ENCODE measurements at places on chromosomes 13 and 19.

DNA sequence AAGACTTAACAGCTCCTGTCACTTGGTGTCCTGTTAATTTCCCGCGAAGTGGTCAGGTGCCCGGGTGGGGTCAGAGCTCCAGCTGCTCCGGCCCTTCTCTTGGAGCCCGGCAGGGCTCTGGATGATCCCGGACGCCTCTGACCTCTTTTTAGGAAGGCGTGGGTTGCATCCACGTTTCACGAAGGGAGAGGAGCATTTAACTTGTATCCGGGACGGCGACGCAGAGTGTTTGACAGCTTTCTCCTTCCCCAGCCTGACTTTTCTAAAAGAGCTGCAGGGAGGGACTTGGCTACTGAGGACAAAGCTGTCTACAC lies 656 bp downstream of the ZNF155 start:
- DNase-seq = peak; percentile 11

GRCh38 chr13:85717921-85718320 lies 81.3 kb downstream of the SLITRK6 start:
- DNase-seq = no peak

GRCh38 chr13:78376033-78376432 lies 227.3 kb downstream of the POU4F1 start:
- DNase-seq = no peak

DNA sequence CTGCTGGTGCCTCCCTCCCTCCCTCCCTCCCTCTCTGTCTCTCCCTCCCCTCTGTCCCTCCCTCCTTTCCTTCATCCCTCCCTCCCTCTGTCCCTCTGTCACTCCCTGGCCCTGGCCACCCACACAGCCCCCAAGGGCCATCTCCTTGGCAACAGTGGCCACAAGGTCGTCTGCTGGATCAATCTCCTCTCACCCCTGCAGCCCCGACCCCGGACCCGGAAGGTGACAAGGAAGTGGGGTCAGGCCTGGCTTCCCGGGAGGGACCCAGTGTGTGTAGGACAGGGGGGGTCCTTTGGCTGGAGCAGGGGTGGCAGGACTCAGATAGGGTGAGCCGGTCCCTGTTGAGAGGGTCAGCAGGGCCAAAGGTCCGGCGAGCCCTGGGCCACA lies 21.9 kb upstream of the TCF3 start:
- DNase-seq = no peak

GRCh38 chr19:33769208-33769607 lies 27.5 kb upstream of the KCTD15 start:
- no peak for DNase-seq

GRCh38 chr13:29038700-29039099 lies 218.6 kb downstream of the MTUS2 start:
- DNase-seq = no peak

- no peak for DNase-seq
Measured at GRCh38 chr13:31815361-31816144, 76.2 kb downstream of the RXFP2 start.

- no peak for DNase-seq
Measured at GRCh38 chr19:47820410-47820809, 1.3 kb upstream of the CRX start.

GRCh38 chr13:105565136-105565727 lies 970.2 kb downstream of the EFNB2 start:
- DNase-seq = peak; percentile 26

DNA sequence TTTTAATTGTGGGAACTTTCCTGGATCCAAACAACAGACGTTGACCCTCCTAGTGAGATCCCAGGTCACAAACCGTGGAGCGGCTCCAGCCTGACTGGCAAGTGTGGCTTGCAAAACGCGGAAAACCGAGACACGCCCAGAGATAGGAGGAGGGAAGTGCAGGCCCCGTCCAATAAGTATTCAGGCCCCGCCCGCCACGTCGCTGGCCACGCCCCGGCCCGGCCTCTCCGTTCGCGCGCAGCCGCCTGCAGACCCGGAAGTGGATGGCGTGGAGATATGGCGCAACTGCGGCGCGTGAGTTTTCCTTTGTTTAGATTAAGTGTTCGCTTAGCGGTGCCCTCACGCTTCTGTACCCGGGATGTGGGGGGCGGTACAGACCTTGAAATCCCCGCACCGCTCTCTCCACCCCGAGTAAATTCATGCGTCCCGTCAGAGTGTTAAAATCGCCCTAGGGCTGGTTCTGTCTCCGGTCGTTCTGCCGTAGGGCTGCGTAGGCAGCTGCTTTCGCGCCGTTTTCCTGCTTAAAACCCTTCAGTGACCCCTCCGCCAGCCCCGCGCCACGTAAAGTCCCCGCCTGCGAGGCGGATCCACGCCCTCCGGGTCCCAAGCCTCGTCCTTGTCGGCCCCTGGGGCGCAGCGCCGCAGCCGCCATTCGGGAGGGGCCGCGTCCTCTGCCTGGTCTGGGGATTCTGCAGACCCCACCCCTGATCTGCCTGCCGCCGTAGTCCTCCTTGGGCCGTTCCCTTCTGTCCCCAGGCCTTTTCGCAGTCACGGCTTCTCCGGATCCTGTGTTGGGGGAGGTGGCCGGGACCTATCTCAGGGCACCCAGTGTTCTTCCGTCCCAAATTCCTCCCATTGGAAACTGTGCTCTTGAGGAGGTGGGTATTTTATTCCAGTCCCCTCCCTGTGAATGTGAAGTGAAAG lies at the start of gene ZNF766:
TSS of gene ZNF766 (plus strand) at position 250 of the 924 bp plus-strand sequence. CDS start at position 277, 27 bp downstream.
- peak; percentile 96 for DNase-seq

DNA sequence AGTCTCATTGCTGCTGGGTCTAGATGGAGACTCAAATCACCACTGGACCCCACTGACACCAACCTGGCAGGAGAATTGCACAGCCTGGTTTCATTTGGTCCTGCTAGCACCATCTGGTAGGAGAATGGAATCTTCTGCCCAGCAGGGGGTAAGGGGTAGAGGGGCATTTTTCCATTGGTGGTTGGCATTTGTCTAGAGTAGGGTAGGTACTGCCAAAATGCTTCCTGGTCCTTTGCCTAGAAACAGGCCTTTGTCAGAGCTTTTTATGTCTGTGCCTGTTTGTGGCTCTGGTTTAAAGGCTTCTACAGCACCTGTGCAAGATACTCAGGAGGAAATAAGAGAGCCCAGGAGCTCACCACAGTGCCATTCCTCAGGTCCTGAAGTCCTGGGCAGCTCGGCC lies 121.3 kb downstream of the KCTD12 start:
- DNase-seq = no peak

- DNase-seq = no peak
Measured at GRCh38 chr19:8138201-8138600, 11.2 kb downstream of the FBN3 start.

DNA sequence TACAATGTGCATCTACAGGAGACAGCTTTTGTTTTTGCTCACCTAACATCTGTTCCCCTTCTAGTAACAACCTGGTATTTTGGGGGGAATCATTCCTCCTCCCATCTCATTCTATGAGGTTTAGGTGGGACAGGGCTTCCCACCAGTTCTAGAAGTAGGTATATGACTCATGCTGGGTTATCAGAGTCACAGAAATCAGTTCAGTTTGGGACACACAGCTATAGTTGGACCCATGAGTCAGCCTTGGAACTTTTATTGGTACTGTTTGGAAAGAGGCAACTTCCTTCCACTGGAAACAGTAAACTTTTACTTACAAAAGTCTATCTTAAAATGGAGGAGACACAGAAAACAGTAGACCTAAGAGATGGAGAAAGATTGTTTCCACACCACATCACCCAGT lies 185.5 kb downstream of the DNAJC3 start:
- DNase-seq = no peak

DNA sequence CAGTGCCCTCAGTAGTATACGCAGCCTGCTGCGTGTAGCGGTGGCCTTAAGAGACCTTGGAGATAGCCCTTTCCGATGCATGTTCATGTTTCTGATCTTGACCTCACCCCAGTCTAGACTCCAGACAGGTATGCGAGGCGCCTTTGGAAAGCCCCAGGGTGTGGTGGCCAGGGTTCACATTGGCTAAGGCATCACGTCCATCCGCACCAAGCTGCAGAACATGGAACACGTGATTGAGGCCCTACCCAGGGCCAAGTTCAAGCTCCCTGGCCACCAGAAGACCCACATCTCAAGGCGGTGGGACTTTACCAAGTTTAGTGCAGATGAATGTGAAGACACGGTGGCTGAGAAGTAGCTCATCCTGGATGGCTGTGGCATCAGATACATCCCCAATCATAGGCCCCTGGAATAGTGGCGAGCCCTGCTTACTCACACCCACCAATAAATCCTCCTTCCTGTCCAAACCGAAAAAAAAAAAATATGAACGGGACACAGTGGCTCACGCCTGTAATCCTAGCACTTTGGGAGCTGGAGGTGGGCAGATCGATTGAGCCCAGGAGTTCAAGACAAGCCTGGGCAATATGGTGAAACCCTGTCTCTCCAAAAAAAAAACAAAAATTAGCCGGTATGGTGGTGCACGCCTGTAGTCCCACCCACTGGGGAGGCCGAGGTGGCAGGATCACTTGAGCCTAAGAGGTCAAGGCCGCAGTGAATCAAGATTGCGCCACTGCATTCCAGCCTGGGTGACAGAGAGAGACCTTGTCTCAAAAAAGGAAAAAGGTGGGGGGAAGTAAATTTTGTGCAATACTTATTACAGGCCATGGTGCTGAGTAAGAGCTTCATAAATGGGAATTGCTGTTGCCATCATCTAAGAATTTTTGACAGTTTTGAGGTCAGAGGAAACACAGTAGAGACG lies 12.4 kb upstream of the CBLC start:
- DNase-seq = no peak

- DNase-seq = no peak
Measured at GRCh38 chr13:85204668-85205344, 594.4 kb downstream of the SLITRK6 start.

DNA sequence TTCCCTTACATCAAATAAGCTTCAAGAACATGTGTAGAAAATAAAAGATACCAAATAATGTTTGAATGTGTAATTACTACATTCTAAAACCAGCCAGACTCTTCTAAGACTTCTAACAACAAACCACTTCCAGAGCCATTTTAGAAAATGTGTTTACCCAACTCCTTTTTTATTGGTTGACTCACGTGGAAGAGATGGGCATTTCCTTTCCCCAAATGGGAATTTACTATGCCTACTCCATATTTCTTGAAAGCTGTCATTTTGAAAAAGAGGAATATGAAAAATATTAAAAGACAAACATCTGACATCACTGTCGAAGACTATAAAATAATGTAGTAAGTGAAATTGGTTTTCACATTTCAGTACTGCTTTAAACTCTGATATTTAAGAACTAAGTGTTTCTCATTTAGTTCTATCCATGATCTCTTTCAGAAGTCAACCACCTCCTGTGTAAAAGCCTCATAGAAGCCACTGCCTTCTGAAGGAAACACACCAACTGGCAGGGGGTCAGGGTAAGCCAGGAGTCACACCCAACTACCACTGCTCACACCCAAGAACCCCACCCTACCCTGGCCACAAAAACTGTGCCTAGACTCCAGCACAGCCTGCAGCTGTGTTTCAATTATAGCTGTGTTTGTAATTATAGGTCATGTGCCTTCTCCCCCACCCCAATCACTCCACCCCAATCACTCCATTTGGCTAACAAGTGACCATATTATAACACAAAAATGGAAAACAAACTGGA lies 86.8 kb downstream of the UBL3 start:
- no peak for DNase-seq

Measured in choroid plexus epithelial cell (primary cell).